Foreskin melanocyte (primary cell): ENCODE measurements at places on chromosomes 3 and 15.

- no peak for DNase-seq
Measured at GRCh38 chr3:38446085-38446686, 7.5 kb upstream of the ACVR2B start.

- DNase-seq: no peak
Measured at GRCh38 chr3:55282994-55283393, 204.1 kb downstream of the WNT5A start.

GRCh38 chr15:56667517-56667916, 65.8 kb downstream of the ZNF280D start:
- no peak for DNase-seq

DNA sequence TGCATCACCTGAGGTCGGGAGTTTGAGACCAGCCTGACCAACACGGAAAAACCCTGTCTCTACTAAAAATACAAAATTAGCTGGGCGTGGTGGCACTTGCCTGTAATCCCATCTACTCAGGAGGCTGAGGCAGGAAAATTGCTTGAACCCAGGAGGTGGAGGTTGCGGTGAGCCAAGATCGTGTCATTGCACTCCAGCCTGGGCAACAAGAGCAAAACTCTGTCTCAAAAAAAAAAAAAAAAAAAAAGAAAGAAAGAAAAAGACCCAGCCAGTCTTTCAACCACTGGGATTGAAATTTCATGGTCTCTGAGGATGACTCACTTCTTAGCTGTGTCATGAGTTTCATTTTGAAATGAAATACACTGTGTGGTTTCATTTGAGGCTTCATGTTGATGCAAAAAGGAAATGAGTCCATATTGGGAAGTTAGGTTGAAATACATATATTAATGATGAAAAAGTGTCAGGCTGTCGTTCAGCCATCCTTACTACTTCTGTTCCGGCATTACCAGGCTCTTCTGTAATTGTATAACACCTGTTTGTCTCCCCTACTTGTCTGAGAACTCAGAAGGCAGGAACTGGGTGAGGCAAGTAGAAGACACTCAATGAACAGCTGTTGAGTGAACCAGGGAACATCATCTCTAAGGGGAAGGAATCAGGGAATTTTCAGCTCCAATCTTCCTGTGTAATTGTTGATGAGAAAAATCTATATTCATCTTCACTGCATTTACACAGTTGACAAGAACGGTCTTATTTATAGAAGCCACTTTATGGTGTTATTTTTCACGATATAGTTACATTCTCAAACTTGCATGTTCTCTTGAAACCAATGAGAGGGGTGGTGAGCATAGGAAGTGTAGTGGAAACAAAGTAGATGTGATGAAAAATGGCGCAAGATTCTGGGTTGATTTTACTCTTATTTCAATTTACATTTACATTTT, 87.4 kb downstream of the NFKBIZ start:
- DNase-seq: peak; percentile 93

DNA sequence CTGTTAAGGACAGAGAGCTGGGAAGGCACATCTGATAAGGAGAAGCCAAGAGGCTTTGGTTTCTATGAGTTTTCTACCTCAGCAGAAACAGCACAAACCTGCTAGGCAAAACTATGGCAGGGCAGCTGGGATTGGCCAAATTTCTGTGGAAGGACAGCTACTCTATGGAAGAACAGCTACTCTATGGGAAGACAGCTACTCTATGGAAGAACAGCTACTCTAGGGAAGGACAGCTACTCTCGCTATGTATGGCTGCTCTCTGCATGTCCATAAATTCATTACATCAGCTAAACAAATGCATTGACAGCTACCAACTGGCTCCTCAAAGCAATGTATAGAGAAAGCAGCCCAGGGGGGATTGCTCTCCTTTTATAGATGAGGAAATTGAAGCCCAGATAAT, 24.8 kb downstream of the MASP1 start:
- no peak for DNase-seq

- peak; percentile 3 for DNase-seq
Measured at GRCh38 chr3:94862703-94863102, 799.8 kb downstream of the NSUN3 start.

GRCh38 chr3:134697830-134698689, 47.2 kb upstream of the KY start:
- DNase-seq: no peak

GRCh38 chr3:100057716-100058575, 56.4 kb downstream of the FILIP1L start:
- no peak for DNase-seq

DNA sequence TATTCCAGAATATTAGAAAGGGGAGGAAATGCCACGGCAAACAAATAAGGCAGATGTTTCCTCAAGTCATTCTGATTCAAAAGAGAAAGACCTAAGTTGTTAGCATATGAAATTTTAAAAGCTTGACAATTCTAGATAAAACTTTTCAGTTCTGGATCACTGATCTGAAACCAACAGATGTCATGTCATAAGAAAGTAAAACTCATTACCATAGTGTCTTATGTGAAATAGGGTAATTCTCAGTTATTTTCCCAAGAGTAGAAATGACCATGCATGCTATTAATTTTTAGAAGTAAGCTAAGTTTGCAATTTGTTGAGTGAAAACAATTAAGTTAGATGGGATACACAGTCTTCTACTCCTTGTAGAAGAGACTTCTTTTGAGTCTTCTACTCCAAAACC, 630.3 kb downstream of the NAALADL2 start:
- DNase-seq: no peak

DNA sequence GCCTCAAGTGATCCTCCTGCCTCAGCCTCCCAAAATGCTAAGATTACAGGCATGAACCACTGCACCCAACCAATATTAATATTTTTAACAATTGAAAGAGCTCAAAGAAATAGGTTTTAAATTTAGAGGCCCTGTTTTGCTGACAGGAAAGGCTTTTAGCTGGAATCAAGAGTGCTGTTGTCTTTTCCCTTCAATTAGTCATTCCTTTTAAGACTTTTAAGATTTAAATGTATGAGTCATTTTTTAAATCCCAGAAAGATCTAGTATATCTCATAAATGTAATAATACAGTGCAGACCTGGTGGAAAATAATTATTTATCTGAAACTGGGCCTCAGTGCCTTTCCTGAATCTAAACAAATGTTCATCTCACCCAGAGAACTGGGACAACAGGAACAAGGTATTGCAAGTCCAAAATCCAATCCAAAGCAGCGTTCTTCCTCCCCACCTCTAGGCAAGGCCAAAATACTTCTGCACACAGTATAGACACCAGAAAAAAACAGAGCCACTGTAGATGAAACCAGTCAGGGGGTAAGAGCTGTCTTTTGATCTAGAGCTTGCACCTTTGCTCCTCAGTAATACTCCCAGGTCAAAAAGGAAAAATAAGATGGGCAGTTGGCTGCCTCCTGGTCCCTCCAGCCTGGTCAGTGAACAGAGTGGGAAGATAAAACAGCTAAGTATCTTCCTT, 14.4 kb downstream of the AGTR1 start:
- DNase-seq: no peak

GRCh38 chr3:116007000-116007399, 383.7 kb downstream of the GAP43 start:
- DNase-seq: no peak

DNA sequence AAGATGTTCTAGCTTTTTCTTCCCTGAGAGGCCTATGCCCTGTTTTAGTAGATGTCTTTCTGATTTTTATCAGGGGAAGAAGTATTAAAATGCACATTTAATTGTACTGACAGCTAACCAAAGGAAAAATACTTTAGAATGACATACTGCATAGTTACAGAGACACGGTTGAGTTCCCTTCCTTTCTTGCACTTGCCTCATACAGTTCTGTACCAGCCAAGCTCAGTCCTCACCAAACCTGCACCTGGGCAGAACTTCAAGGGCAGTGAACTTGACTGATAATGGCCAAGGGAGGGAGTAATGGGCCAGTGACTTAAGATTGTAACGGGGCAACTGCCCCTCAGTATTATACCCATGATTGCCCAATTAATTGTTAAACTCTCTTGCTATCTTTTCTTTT, 34.1 kb upstream of the RASGRP1 start:
- DNase-seq: no peak

GRCh38 chr15:32091505-32092380, 61.4 kb downstream of the CHRNA7 start:
- DNase-seq: no peak

GRCh38 chr3:182861348-182861747, 68.0 kb downstream of the ATP11B start:
- DNase-seq: no peak

DNA sequence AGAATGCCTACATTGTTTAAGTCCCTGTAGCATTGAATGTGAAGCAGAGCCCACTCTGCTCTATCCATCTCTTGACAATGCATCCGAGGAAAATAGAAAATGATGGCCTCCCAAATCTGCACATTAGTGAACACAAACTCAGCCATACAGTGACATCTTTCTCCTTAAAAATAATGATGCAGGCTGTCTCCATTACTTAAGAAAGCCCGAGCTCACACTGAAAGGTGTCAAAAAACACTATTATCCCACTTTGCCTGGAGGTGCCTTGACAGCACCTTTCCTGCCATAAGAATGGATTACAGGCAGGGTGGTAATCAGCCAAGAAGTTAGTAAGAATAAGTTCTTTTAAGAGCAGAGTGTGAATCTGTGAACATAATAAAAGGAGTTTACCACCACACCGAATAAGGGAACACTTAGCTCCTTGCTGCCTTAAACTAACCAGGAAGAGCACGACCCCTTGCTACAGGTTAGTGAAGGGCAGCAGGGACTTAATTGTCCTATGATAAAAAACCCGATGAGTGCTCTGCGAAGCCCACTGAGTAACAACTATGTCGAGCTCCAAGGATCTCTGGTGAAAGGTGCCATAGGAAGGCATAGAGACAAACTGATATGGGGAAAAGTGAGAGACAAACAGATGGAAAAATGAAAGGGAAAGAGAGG, 123.2 kb upstream of the TUSC7 start:
- DNase-seq: no peak

GRCh38 chr15:25674913-25675312, 188.2 kb downstream of the ATP10A start:
- no peak for DNase-seq

- DNase-seq: no peak
Measured at GRCh38 chr15:35139822-35140221, 54.7 kb upstream of the NANOGP8 start.

DNA sequence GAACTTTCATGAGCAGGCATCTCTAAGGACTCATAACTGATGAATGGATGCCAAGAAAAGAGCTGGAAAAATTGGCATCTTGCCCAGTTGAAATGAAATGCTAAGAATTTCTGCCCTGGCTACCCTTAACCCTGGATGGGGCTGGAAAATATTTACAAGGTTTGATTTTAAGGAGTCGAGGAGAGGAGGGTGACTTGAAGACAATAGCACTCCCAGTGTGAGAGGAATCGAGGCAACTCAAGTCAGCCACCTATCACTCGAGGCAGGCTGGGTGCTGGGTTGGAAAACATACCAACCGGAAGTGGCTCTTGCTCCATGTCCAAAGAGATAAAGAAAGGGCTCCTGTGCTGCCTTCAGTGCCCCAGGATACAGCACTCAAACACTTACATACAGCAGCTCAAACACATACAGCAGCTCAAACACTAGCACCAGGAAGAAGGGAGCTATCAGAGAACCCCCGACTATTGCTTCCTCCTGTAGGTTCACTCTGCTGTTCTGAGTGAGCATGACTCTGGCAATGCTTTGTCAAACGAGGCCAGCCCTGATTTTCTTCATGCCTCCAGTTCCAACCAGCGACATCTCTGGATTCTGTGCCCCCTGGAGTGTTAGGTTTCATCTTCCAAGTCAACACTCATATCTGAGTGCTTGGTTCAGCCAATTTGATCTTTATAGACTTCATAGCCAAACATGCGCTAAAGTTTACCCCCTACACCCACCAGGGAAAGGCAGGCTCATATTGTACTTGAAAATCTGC, 4.9 kb downstream of the PRICKLE2 start:
- DNase-seq: peak; percentile 87

GRCh38 chr15:97728791-97729190, 231.7 kb upstream of the ARRDC4 start:
- peak; percentile 67 for DNase-seq

- no peak for DNase-seq
Measured at GRCh38 chr15:84099181-84099580, 136.4 kb upstream of the GOLGA6L4 start.

DNA sequence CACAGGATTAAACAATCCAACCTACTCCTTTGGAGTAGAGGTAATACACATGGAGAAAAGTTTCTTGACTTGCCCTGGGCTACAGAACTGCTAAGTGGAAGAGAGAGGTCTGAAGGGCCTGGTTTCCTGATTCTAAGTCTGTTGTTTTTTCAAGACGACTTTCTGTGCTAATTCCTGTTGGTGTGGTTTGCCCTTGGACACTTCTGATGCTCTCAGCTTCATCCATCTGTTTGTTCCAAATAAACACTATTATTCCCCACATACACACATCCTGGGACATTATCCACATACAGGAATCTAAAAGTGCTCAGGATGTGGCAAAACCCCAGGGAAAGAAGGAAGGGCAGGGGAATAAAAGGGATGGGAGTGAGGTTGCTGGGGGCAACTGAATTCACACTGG, 393.5 kb upstream of the TBL1XR1 start:
- DNase-seq: no peak

DNA sequence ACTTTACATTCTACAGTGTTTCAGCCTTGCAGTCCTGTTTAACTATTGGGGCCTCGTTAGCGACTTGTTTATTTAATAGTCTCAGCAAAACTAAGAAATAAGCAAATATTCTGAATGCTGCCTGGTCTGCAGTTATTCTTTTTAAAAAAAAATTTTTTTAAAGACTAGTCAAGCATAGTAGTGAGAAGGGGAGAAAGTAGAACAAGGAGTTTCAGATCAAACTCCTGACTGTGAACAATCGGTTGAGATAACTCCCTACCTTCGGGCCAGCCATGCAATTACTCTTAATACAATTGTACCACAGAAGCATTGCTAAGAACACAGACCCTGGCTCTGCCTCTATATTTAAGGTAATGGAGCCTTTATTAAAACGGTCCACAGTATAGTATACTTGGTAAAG, 5.8 kb upstream of the DUT start:
- no peak for DNase-seq

GRCh38 chr15:20642054-20642767, 100.6 kb upstream of the GOLGA6L6 start:
- no peak for DNase-seq

GRCh38 chr3:136586580-136586979, 165.6 kb downstream of the STAG1 start:
- no peak for DNase-seq

DNA sequence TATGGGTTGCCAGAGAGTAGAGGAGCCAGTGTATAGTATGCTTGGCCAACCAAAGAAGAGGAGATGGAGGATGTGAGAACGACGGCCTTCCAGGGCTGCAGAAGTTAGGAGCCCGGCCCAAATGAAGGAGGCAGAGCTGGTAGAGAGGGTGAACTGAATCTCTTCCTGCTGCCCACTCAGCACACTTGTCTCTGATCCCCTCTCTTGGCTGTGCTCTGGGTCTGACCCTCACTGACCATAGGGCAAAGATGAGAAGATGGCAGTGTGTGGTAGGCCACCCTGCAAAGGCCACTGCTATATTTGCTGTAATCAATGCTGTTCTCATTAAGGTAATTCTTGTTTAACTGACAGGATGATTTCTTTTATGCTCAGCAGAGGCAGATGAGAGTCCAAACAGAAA, 256.0 kb downstream of the OCA2 start:
- DNase-seq: no peak
